ENCODE measurements at places on chromosomes 6 and 20. TPM values are rescaled to one million over a fixed set of nuclear protein-coding genes. Genes with fewer than 3 reads are reported as not detected.

The GNMT gene
- 0.54 TPM for total RNA-seq

DNA sequence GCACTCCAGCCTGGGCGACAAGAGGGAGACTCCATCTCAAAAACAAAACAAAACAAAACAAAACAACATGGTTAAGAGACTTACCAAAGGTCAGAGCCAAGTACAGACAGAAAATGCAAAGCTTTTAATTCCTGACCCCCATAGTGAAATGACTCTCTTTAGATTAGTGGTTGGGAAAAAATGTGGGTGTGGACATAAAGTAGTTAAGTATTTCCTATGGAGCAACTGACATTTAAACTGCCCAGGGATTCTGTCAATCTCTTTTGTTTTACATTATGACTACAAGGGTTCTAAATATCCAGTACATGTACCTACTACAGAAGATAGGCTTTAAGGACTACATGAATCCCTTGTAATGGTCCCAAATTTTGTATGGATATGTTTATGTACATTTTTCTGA, 75.1 kb downstream of the IRAK1BP1 start:
- no peak overlapping the region for H3K27ac ChIP-seq
- H3K4me1 ChIP-seq = no peaks in the 10 kb centered on the region
- no peaks in the 10 kb centered on the region for H3K27me3 ChIP-seq
- H3K4me3 ChIP-seq = no peak overlapping the region
- H3K36me3 ChIP-seq = no peaks in the 10 kb centered on the region

GRCh38 chr6:121666814-121667213, 231.4 kb downstream of the GJA1 start:
- H3K27ac ChIP-seq = no peak overlapping the region
- no peak overlapping the region for H3K4me3 ChIP-seq
- no peaks in the 10 kb centered on the region for H3K27me3 ChIP-seq
- no peaks in the 10 kb centered on the region for H3K4me1 ChIP-seq

- DNase-seq = no peak
- H3K27me3 ChIP-seq = peaks cover 17% of the 10 kb centered on the region
- H3K36me3 ChIP-seq = no peaks in the 10 kb centered on the region
- H3K4me1 ChIP-seq = peaks cover 1% of the 10 kb centered on the region
- H3K4me3 ChIP-seq = peak overlapping the region; percentile 96
- H3K27ac ChIP-seq = peak overlapping the region; percentile 75
Observed at GRCh38 chr6:28953585-28954258, 29.9 kb upstream of the TRIM27 start.
